EL (cell line): ENCODE measurements at places on chromosomes 7 and 10.

DNA sequence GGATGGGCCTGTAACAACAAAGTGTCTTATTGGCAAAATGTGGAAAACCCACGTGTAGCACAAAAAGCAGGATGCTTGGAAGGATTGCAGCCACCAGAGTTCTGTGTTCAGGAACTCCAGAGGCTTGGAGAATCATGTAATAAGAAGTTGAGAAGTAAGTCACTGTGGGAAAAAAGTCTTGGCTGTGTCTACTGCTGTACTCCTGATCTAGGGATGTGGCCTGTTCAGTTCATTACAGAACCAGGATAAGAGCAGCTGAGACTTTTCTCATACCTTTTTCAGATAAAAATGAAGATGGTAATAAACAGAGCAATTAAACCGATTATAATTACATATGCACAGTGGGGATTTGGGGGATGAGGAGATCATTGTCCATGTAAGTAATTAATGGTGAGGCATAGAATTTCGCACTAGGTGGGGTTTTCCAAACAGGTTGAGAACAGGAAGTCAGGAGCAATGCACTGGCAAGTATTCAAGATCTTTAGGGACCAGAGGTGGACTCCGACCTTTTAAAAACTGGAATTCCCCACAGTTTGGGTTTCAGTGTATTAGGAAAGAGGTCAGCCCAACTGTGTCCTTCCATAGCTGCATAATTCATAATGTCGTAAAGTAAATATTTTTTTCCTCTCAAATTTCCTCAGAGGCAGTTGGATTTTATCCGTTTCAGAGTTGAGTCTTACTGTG, 281.7 kb downstream of the FRMD4A start:
- DNase-seq = no peak

GRCh38 chr10:119518176-119518575, 24.3 kb downstream of the RGS10 start:
- no peak for DNase-seq

DNA sequence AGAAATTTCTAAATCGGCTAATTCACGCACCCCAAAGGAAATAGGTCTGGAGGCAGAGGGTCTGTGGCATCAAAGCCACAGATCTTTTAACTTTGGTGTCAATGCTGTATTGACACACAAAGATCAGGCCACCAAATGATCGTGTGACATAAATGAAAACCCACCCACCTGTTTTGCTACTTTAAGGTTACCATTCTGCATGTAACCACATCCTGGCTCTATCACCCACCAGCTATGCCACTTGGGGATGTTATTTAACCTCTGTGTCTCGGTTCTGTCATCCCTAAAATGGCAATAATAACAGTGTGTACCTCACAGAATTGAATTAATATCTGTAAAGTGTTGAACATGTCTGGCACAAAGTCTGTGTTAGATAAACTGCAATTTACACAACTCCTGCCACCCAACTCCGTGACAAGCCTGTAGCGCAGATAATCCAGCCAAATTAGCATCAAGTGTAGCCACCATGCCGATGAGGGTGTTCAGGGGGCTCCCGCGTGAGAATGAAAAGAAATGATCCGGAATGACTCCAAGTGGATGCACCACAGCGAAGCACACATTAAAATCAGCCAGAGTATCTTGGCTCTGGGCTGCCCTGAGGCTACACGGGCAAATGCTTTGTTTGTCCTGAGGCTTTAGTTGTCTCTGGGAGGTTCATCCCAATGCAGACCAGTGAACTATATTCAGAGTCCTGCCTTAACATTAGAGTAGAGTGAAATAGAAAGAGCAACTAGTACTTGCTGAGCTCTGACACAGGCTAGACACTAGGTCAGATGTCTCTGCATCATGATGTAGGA, 158.4 kb upstream of the NEBL start:
- no peak for DNase-seq

DNA sequence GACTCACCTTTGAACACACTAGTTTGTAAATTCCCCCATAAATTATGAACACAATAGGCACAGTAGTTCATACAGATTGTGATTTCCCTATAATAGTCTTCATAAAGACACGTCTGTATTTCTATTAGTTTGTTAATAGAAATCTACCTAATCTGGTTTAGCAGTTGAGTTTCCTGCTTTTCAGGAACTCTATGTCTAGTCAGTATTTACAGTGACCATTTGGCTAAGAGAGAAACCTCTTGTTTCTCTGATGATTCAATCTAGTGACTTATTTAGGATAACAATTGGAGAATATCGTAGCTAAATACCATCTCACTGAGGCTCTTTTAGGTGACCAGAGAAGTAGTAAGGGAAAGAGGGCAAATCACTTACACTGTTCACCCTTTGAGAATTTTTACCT, 5.9 kb upstream of the HERPUD2 start:
- no peak for DNase-seq

DNA sequence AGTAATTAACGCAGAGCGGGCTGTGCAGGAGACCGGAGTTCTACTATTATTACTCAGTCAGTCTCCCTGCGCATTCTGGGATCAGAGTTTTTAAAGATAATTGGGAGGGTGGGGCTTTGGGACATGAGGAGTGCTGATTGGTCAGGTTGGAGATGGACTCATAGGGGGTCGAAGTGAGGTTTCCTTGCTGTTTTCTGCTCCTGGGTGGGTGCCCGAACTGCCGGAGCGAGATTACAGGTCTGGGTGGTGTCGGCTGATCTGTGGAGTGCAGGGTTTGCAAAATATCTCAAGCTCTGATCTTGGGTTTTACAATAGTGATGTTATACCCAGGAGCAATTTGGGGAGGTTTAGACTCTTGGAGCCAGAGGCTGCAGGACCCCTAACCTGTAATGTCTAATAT, 3.9 kb upstream of the LRRC27 start:
- DNase-seq = no peak

DNA sequence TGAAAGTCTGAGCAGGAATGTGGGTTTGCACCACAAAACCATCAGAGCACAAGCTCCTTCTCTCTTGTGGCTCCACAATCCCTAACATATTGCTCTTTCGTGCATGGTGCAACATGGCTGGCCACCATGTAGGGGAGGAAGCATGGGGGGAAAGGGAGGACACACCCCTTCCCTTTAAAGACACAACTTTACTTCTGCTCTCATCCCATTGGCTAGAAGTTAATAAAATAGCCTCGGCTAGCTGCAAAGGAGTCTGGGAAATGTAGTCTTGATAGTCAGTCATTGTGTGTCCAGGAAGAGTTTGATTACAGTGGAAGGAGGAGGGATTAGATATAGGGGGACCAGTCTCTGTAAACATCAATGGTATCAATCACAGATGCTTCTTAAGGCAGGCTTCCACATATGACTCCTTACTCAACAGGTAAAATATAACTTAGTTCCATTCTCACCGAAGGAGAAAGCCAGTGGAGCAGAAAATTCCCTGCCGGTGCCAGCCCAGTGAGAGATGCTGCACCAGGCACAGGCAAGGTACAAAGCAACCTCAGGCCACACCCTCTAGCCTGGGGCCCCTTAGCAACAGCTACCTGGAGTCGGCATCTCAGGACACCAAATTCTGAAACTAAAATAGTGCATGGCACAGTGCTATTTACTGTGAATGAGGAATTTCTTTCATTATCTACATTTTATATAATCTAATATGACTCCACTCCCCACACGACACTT, 124.7 kb upstream of the CTBP2 start:
- no peak for DNase-seq

GRCh38 chr7:122291189-122291588, 13.4 kb downstream of the FEZF1 start:
- no peak for DNase-seq
